Smooth muscle cell of the pulmonary artery (primary cell): ENCODE measurements at places on chromosomes 4 and X. TPM values are rescaled to one million over a fixed set of nuclear protein-coding genes. Genes with fewer than 3 reads are reported as not detected.

Gene CC2D2A
- 15.2 and 21.2 TPM in 2 replicates for total RNA-seq

Gene RWDD4
- 18.1 and 24.4 TPM in 2 replicates for total RNA-seq

Gene MAGED4
- total RNA-seq: 53.2 and 60.0 TPM in 2 replicates

Gene TMEM154
- total RNA-seq: 0.33 and 1.7 TPM in 2 replicates

Gene PDZD4
- total RNA-seq: 0.07 and 0.33 TPM in 2 replicates

Gene LGI2
- total RNA-seq: 0.23 and 0.59 TPM in 2 replicates

Gene NEXMIF
- under 0.01 and 0.03 TPM in 2 replicates for total RNA-seq

Gene FAM149A
- 3.1 and 3.6 TPM in 2 replicates for total RNA-seq

Gene GABRG1
- under 0.01 TPM in 1 of 2 replicates, not detected in the other for total RNA-seq

Gene IQCM
- total RNA-seq: not detected in 2 replicates

Gene PHEX
- total RNA-seq: 0.46 and 1.4 TPM in 2 replicates

Gene TMEM255A
- 0.07 TPM in 1 of 2 replicates, not detected in the other for total RNA-seq

Gene PDCL2
- total RNA-seq: not detected in 2 replicates

Gene USP17L29
- not detected in 2 replicates for total RNA-seq

Gene PARM1
- 2.7 and 3.0 TPM in 2 replicates for total RNA-seq

Gene ZNF630
- 1.2 and 2.9 TPM in 2 replicates for total RNA-seq

Gene GLRA3
- total RNA-seq: not detected in 2 replicates

Gene GYG2
- total RNA-seq: 0.86 and 1.6 TPM in 2 replicates

Gene ADGRA3
- total RNA-seq: 23.0 and 35.9 TPM in 2 replicates

Gene TMPRSS11E
- total RNA-seq: not detected in 2 replicates

Gene VSIG4
- total RNA-seq: not detected in 2 replicates

Gene GPR34
- total RNA-seq: 0.07 TPM in 1 of 2 replicates, not detected in the other

Gene RAB33A
- total RNA-seq: 5.1 and 9.0 TPM in 2 replicates

Gene SPATA4
- total RNA-seq: 0.23 and 0.46 TPM in 2 replicates

Gene PABPC4L
- 0.26 and 0.30 TPM in 2 replicates for total RNA-seq

Gene KIAA1210
- not detected in 2 replicates for total RNA-seq

Gene ANOS1
- total RNA-seq: 4.1 and 18.8 TPM in 2 replicates

Gene SLC26A1
- total RNA-seq: 0.13 and 0.30 TPM in 2 replicates

Gene KDR
- 7.1 and 13.3 TPM in 2 replicates for total RNA-seq

Gene LRCH2
- 10.9 and 11.7 TPM in 2 replicates for total RNA-seq

Gene MECP2
- 25.0 and 25.8 TPM in 2 replicates for total RNA-seq

Gene MSN
- total RNA-seq: 283 and 346 TPM in 2 replicates

Gene PPP1R2C
- total RNA-seq: not detected in 2 replicates

Gene FMR1NB
- not detected in 2 replicates for total RNA-seq

Gene NMU
- total RNA-seq: not detected in 2 replicates

Gene LARP7
- 16.9 and 17.3 TPM in 2 replicates for total RNA-seq

Gene SPANXN3
- total RNA-seq: not detected in 2 replicates

Gene TMEM150C
- 0.33 and 0.53 TPM in 2 replicates for total RNA-seq

Gene MAGEA10
- total RNA-seq: not detected in 2 replicates

Gene SCRG1
- total RNA-seq: 0.50 and 3.6 TPM in 2 replicates

Gene APLN
- total RNA-seq: 10.8 and 15.6 TPM in 2 replicates

Gene HMGN5
- total RNA-seq: 0.50 and 0.91 TPM in 2 replicates

Gene RCHY1
- 17.5 and 25.2 TPM in 2 replicates for total RNA-seq

Gene RPL36A
- total RNA-seq: 381 and 482 TPM in 2 replicates

Gene CWH43
- not detected in 2 replicates for total RNA-seq

Gene BEX1
- 8.7 and 12.6 TPM in 2 replicates for total RNA-seq

Gene CENPVL2
- not detected in 2 replicates for total RNA-seq

Gene ZNF275
- 13.4 and 14.2 TPM in 2 replicates for total RNA-seq

Gene SCML2
- total RNA-seq: 0.69 and 1.2 TPM in 2 replicates

Gene LDB2
- total RNA-seq: 11.3 and 70.6 TPM in 2 replicates

Gene EFHC2
- total RNA-seq: 0.07 and 0.13 TPM in 2 replicates

Gene HSD17B11
- total RNA-seq: 12.6 and 33.8 TPM in 2 replicates

Gene ZBTB33
- total RNA-seq: 10.9 and 11.1 TPM in 2 replicates

Gene GAGE12H
- total RNA-seq: not detected in 2 replicates

Gene GPR50
- not detected in 2 replicates for total RNA-seq

Gene F8
- total RNA-seq: 4.0 and 4.8 TPM in 2 replicates

Gene SMPX
- total RNA-seq: not detected in 2 replicates
